ENCODE measurements at places on chromosomes 4 and X. TPM values are rescaled to one million over a fixed set of nuclear protein-coding genes. Genes with fewer than 3 reads are reported as not detected.

Gene POU3F4
- total RNA-seq: not detected

Gene RAP2C
- 66.4 TPM for total RNA-seq

- no peaks in the 10 kb centered on the region for H3K4me1 ChIP-seq
- no peaks in the 10 kb centered on the region for H3K27me3 ChIP-seq
- no peak overlapping the region for H3K27ac ChIP-seq
- DNase-seq: no peak
- H3K36me3 ChIP-seq: no peaks in the 10 kb centered on the region
Observed at GRCh38 chr4:103012060-103012459, 7.4 kb downstream of the SLC9B1 start.

GRCh38 chrX:49059201-49059600 is 402 bp downstream of the CCDC120 start:
- H3K27ac ChIP-seq: no peak overlapping the region
- H3K36me3 ChIP-seq: no peaks in the 10 kb centered on the region
- H3K4me1 ChIP-seq: peaks cover 7% of the 10 kb centered on the region
- no peaks in the 10 kb centered on the region for H3K27me3 ChIP-seq

DNA sequence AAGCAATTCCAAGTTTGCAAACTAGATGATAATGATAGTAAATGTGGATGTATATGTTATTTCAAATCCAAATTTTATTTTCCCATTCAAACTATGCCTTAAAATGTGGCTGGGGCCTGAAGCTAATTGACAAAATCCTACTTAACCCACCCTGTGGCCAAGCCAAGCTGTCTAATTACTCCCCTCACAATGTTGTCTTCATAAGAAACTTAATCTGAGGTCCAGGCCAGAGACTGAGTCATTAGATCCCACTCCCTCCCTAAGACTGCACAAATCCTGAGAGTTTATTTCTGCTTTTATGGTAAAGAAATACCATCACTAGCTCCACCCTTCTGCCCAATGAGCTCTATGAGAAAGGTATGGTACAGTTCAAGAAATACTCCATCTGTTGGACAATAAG is 16.6 kb downstream of the SMPX start:
- no peak overlapping the region for H3K4me3 ChIP-seq
- no peaks in the 10 kb centered on the region for H3K36me3 ChIP-seq
- no peak for DNase-seq
- no peaks in the 10 kb centered on the region for H3K4me1 ChIP-seq

- no peak for DNase-seq
- H3K27ac ChIP-seq: no peak overlapping the region
- H3K4me3 ChIP-seq: no peak overlapping the region
- no peaks in the 10 kb centered on the region for H3K4me1 ChIP-seq
- H3K36me3 ChIP-seq: no peaks in the 10 kb centered on the region
Observed at GRCh38 chr4:174449944-174450785, 72.1 kb downstream of the HPGD start.

DNA sequence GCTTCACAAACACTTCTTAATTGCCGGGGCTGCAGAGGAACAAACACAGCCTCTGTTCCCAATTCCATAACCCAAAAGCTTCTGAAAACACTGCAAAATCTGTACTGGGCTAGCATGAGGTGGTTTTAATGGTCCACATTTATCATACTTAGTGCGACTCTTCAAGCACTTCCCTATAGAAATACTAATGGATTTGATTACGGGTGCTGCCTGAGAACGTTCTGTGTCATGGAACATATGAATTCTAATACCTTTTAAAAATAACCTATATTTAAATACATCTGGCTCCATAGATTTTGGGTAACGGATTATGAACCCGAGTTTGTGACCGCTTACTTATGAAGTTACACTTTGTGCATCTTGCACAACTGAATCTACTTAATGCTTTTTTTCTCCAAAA is 35.4 kb upstream of the STS start:
- DNase-seq: no peak
- H3K27me3 ChIP-seq: no peaks in the 10 kb centered on the region
- H3K36me3 ChIP-seq: no peaks in the 10 kb centered on the region
- H3K4me3 ChIP-seq: no peak overlapping the region

DNA sequence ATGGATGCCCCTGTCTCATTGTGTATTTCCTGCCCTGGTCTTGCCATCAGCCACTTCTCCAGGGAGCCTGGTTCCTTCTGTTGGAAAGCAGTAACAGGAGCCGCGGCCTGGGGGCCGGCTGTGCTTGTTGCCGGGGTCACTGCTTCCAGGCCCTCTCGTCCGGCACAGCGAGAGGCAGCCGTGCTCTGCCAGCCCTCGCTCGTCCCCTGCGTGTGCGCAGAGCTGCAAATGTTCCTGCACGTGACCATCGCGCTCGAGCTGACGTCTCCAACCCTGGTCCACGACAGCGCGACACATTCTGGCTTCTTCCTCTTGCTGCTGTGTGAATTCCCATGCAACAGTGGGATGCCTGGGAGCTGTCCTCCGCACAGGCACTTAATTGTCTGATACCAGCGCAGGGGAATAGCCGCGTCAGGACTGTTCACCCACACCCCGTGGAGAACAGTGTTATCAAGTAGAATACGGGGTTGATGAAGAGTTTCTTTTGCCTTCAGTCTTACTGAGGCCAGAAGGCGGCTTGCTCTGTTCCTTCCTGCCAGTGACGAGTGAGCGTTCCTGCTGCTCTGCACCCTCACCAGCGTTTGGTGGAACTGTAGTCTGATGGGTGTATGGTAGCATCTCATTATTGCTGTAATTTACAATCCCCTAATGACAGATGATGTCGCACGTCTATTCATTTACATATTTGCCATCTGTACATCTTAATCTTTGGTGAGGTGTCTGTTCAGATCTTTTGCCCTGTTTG is 12.3 kb downstream of the PDE6B start:
- no peaks in the 10 kb centered on the region for H3K36me3 ChIP-seq
- no peaks in the 10 kb centered on the region for H3K27me3 ChIP-seq
- H3K4me1 ChIP-seq: no peaks in the 10 kb centered on the region
- DNase-seq: no peak
- H3K27ac ChIP-seq: no peak overlapping the region
- no peak overlapping the region for H3K4me3 ChIP-seq

DNA sequence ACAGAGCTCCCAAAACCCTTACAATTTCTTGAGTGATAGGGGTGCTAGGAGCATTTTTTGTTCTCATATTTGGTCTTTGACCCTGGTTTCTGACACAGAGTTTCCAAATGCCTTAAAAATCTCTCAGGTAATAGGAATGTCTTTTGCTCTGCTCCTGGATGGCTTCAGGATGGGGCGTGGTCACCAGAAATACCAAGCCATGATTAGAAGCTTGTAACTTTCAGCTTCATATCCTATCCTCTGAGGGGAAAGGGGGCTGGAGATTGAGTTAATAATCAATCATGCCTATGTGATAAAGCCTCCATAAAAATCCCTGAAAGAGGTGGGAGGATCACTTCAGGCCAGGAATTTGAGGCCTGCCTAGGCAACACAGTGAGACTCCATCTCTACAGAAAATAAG is 34.6 kb upstream of the IL9R start:
- H3K4me3 ChIP-seq: no peak overlapping the region
- H3K27ac ChIP-seq: no peak overlapping the region
- H3K27me3 ChIP-seq: no peaks in the 10 kb centered on the region
- DNase-seq: no peak
- H3K4me1 ChIP-seq: no peaks in the 10 kb centered on the region

All from natural killer cell (primary cell).